ENCODE measurements at places on chromosomes 3 and 15. TPM values are rescaled to one million over a fixed set of nuclear protein-coding genes. Genes with fewer than 3 reads are reported as not detected.

- peak; percentile 94 for DNase-seq
Observed at GRCh38 chr3:32401556-32402081, 10.0 kb downstream of the CMTM7 start.

DNA sequence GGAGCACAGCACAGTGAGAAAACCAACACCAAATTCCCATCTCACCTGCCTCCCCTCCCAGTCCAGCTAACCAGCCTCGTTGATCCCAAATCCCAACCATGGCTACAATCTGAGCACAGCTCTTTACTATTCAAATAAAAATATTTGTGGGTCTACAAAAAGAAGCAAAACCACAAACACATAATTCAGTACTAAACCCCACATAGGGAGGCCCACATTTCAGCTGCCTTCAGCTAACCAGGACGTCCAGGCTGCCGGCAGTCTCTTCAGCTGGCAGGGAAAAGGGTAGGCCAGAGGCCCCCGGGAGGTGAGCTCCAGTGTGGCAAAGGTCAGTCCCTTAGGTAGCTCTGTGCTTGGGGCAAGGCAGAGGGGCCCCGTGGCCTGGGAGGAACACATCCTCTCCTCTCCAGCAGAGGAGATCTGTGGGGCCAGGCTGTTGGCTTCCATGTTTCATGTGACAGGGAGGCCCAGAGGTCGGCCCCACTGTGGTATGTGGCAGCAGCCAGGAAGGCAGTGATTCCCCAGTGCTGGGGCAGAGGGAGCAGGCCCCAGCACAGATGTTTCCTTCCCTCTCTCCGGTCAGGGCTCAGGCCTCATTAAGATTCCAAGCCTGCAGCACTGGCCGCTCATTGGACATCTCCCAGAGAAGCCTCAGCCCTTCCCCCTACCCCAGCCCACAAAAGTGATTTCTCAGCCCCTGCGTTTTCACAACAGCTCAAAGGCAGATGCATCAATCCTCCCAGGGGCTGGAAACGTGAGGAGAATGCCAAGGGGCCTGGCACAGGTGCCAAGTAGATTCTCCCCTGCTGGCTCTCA, 381.4 kb downstream of the NTRK3 start:
- DNase-seq, result peak; percentile 88

GRCh38 chr3:171058058-171058457, 31.5 kb upstream of the SLC2A2 start:
- no peak for DNase-seq

GRCh38 chr3:100810671-100811070, 101.4 kb downstream of the TFG start:
- peak; percentile 7 for DNase-seq

DNA sequence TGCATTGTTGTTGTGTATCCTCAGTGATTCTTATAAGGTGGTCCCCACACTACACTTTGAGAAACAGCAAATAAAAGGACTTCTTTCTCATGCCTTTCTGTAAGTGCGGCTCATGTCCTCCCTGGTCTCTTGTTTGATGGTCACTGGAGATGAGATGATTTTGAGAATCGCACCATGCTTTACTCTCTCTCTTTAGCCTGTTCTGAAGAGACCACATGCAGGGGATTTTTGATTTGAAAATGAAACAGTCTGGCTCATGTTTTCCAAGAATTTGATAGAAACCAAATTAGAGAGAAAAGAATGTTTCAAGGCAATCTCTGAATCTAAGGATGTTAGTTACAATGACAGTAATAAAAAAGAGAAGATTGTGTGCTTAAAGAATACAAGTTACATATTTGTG, 18.0 kb downstream of the CLDN11 start:
- DNase-seq, result no peak

GRCh38 chr15:25394898-25395297, 43.9 kb downstream of the UBE3A start:
- DNase-seq, result no peak

DNA sequence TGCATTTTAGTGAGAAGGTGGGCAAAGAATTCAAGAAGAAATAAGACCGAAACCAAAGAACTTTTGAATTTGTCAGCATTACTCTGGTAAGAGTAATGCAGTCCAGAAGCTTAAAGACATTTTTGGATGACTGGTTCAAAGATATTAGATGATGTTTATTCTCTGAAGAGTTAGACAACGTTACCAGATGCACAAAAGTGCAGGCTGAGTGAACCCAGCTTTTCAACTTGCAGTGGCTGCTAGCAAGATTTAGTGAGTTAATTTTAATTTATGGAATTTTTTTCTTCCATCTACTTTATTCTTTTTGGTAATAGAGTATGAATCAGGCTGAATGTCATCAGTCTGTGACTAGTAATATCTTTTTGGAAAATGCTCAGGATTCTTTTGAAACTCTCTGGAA, 267.3 kb upstream of the AZI2 start:
- no peak for DNase-seq

DNA sequence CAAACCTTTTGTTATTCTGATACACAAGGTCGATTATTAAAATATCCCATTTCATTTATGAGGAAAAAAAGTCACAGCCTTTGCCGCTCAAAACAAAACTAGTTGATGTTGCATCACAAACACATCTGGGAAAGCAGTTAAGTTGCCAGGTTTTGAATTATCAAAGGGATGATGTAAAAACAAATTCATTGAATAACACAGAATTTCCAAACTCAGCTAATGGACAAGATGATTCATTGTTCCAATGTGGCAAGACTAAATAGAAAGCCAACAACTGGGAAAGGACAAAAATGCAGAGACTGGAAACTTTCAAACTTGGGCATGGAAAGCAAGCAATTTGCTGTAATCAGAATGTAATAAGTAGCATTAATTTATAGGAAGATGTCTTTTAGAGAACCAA, 610.0 kb upstream of the ZNF385D start:
- no peak for DNase-seq

GRCh38 chr3:13976469-13976868, 96.6 kb upstream of the WNT7A start:
- DNase-seq, result no peak

GRCh38 chr3:27923349-27924068, 201.4 kb upstream of the EOMES start:
- DNase-seq, result no peak

The CAMKV gene
- not detected for total RNA-seq

The DUOXA2 gene
- total RNA-seq, result not detected

All from RPMI7951 (cell line).